ENCODE measurements at places on chromosomes 16 and 17.

- no peak for DNase-seq
These were observed 4.4 kb downstream of the GABARAPL2 start for GRCh38 chr16:75570396-75571065.

DNA sequence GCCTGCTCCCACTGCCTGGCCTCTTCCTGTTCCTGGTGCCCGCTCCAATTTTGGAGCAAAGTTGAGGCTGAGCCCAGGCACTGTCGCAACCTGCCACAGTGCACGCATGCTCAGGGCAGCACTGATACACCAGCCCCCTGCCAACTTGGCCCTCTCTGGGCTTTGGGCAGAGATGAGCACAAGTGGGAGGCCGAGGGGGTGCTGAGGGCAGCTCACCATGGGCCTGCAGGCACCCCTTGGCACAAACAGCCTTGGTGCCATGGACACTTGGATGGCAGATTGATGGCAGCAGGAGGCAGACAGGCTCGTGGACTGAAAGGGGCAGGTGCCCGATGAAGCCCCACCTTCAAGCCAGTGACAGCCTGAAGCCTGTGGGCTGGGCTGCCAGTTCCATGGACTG is 42.9 kb downstream of the PIGL start:
- DNase-seq = no peak

- DNase-seq = no peak
These were observed 44.7 kb downstream of the FZD2 start for GRCh38 chr17:44601973-44602372.

DNA sequence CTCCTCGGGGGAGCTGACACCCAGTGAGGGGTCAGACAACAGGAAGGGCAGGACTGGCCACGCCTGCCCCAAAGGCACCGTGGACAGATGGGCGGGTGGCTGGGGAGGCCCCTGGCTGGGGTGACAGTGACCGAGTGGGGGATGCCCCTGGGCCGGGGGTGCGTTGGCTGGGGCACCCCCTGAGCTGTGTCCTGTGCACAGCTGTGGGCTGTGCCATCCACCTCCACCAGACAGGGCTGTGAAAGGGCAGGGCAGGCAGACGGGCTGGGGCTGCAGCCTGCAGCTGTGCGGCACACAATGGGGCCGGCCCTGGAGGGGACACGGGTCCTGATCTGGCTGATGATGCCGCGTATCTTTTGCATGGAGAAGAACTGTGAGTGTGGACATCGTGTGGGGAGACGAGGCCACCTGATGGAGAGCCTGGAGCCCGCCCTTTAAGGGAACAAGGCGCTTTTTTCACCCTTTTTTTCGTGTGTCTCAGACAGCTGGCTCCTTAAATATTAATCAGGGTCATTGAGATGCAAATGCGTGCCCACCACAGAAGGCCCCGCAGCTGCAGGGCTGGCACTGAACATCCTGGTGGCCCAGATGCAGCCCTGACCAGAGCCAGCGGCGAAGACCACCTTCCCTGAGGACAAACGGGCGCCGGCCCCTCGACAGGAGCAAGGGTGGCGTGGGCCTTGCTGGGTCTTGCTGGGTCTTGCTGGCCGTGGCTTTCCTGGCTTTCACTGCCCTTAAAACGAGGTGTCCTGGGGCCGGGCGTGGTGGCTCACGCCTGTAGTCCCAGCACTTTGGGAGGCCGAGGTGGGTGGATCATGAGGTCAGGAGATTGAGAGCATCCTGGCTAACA is 42.4 kb upstream of the GNG13 start:
- no peak for DNase-seq

- no peak for DNase-seq
These were observed 81.1 kb downstream of the FTO start for GRCh38 chr16:53785044-53785443.

DNA sequence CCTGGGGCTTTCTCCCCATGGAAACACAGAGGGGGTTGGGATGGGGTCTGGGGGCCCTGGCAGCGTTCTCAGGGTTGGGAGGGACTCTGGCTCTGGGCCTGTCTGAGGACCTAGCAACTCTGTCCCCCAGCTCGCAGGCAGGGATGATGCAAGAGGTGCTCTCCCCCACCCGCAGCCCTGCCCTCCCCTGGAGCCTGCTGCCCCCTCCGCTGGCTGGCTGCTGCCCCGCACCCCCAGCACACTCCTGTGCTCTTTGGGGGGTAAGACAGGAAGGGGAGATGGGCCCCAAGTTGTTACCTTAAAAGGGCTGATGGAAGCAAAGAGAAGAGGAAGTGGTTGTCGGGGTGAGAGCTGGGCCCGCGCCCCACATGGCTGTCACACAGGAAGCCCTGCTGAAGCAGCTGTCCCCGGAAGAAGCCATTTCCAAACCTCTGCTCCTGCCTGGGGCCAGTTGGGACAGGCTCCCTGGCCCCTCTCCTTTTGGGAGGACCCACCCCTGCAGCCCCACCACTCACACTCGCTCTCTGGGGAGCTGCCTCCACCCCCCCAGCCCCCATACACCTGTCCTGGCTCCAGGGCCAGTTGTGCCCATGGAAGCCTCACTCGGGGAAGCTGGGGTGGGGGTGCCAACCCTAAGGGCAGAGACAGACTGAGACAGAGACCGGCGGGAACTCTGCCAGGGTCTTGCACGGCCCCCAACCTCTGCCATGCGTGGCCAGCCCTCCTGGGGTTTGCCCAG is 2.5 kb downstream of the CORO1A start:
- peak; percentile 80 for DNase-seq

DNA sequence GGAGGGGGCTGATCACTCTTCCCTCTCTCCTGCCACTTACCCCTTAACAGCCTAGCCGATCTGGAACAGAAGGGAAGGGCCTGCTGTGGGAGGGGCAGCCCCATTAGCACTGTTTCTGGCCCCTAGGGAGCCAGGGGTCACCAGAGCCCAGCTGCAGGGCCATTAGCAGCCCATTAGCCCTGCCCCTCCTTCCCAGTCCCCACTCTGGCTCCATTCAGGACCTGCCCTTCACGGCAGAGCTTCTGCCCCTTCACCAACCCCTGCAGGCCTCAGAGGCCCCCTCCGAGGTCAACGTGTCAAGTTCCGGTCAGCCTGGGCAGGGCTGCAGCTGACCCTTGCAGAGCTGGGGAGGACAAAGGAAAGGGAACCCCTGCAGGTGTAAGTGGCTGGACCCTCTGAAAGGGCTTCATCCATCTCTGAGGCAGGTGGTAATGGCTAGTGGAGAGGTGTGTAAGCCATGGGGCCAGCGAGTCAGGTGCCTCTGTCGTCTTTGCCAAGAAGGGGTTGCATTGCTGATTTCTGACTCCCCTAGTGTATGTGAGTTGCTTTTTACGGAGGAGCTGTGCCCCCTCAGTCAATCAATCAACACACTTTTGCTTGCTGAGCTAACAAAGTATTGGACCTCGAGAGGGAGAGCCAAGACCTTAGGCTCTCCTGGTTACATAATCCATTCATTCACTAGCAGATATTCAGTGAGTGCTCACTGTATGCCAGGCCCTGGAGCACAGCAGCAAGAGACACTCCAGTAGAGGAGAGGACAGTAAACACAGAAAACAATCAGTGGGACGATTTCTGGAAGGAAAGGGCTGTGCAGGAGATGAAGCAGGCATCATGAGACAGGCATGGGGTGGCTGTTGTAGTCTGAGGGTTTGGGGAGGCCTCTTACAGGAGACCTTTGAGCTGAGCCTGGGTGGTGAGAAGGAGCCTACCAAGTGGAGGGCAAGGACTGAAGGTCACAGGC is 18.2 kb upstream of the KCNJ12 start:
- no peak for DNase-seq

DNA sequence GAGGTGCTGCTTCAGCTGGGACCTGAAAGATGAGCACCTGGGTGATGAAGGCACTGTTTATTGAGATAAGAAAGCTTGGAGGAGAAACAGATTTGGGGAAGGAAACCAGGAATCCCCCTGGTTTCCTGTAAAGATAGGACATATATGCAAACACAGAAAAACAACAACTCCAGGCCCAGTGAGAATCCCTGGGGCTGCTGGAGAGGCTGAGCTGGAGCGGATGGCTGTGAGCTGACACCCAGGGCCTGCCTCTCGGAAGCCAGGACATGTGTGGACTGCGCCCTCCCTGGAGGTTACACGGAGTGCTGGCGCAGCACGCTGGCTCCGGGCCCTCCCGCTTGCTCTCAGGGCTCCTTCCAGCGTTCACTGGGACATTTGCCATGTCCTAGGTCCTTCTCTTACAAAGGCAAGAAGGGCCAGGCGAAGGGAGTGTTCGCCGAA is 57.5 kb downstream of the CYB5B start:
- no peak for DNase-seq

- no peak for DNase-seq
These were observed 19.2 kb upstream of the HOXB13 start for GRCh38 chr17:48747445-48748363.

GRCh38 chr17:35135322-35135721 is 6.8 kb downstream of the NLE1 start:
- no peak for DNase-seq

DNA sequence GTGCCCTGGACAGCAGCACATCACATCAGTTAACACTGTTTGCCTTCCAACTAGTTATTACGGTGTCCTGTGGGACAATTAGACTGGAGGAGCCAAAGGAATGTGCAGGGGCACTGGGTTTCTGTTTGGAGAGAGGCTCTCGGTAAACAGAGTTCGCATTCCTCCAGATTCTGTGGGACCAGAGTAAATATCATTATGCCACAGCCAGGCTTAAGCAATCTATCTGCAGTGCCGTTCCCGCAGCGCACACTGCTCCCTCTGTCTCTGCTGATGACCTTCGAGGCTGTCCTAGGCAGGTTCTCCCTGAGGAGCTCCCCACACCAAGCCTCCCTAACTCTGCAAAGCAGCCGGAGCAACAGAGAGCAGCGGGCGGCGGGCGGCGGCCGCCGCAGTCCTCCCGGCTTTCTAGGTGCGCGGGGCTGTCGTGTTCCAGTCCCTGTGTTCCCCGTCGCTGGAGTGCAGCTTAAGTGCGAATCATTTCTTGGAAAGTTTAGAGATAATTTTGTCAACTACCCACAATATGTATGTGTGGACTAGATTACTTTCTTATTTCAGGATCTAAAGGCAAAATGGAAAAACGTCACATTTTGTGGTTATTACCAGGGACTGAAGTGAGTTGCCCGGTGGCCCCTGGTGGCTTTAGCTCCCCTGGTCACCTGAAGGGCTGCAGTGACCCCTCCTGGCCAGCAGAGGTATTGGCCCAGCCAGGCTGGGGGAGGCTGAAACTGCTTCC is 43.3 kb downstream of the PGS1 start:
- DNase-seq = peak; percentile 70

DNA sequence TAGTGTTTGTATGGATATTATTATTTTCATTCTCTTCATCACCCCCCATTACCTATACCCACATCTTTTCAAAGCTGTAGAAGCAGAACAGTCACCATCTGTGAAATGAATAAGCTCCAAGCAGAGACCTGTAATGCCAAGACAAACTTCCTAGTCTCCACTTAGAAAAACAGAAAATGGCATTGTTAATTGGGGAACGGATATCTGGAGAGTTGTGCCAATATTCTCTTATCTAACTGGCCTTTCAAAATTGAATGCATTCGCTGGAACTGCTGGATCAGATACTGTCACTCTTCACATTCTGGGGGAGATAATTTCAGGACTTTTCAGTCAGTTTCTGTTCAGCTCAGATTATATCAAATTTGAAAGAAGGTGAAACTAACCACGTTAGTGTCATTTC is 464.4 kb upstream of the GOT2 start:
- no peak for DNase-seq

- no peak for DNase-seq
These were observed 46.0 kb downstream of the TMC5 start for GRCh38 chr16:19463468-19464315.

- no peak for DNase-seq
These were observed 151.5 kb upstream of the GOT2 start for GRCh38 chr16:58885528-58886170.

DNA sequence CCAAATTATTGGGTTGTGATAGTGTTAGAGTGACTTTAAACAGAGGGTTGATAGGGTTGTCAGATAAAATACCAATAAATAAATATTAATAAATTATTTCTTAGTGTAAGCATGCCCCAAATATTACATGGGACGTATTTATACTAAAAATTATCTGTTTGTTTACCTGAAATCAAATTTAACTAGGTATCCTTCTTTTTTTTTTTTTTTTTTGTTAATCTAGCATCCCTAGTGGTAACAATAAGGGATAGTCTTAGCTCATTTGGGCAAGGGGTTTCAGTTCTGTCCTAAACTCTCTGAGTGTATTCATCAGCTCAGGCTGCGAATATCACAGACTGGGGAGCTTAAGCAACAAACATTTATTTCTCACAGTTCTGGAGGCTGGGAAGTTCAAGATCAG is 1.3 kb downstream of the CLEC19A start:
- no peak for DNase-seq

GRCh38 chr16:48918520-48919258 is 308.7 kb upstream of the N4BP1 start:
- no peak for DNase-seq

DNA sequence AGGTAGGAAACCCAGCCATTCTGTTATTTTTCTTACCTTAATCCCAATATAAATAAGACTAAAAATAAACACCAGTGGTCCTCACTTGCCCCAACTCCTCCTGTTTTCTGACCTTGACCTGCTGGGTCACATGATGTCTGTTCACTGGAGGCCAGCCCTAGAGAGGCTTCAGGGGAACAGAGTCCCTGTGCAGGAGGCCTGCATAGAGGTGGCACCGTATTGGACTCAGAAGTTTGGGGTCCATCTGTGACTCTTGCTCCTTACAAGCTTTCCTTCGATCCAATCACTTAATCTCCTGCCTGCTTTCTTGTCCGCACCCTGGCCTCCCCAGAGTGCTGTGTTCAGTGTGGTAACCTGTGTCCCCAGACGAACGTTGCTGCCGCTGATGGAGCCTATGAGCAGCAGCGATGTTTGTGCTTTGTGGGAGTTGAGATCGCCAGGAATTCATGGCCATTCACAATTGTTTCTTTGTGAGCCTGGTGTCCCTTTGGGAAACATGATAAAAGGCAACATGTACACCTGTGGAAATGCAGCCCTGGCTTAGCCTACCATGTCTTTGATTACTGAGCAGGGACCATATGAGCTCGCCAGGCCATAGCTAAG is 4.7 kb downstream of the IGSF6 start:
- no peak for DNase-seq

DNA sequence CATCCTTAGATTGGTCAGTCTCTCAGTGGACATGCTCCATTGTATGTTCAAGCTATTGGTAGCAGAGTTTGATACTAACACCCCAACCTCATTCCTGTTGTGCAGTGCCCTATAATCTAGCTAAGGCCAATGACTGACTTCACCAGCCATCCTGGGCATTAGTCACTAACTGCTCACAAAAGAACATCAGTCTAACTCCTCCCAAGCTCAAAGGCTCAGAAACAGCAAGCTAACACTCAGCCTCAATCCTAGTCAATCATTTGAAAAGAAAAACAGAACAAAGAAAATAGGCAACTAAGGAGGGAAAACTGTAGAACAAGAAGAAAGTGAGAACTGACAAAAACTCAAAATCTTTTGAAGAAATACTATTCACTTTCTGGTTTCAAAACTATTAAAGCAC is 199.1 kb upstream of the C17orf78 start:
- DNase-seq = no peak
